CD4-positive, alpha-beta T cell treated with Interleukin-6 for 4 hours (primary cell): ENCODE measurements at places on chromosomes 1 and 21.

DNA sequence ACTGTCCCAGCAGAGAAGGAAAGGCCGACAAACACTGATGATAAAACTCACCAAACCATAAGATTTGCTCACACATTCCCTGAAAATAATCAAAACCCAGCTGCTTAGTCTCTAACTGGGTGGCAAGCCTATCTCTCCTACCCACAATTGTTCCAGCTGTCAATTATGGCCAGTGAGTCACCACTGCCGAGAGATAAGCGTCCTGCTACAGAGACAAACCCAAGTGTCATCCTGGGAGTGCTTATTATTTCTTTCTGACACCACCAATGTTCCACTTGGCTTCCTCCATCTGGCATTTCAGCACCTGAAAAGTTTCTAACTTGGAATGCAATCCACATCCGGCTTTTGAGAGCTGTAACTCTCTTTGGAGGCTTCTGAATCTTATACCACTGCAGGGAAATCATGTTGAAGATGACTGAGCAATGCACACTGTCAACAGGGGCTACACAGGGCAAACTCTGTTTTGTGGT lies 51.5 kb upstream of the VAV3 start:
- DNase-seq = no peak

- no peak for DNase-seq
These were observed 32.0 kb downstream of the LIN9 start for GRCh38 chr1:226276987-226277386.

DNA sequence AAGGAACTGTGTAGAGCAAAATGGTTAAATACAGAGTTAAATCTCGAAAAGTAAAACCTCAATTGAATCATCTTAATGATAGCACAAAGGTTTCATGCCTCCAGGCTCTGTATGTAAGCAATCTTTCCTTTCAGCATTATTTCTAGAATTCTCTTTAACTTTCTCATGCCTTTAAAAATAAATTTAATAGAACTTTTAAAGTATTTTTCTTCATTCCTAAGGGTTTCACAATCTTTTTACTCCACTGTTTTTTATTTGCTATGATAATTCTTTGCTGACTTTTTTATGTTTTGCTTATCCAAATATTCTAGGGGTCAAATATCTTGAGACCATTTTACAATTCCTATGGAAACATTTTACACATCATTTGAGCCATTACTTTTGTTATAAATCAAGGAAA lies 288.0 kb downstream of the BACH1 start:
- no peak for DNase-seq

DNA sequence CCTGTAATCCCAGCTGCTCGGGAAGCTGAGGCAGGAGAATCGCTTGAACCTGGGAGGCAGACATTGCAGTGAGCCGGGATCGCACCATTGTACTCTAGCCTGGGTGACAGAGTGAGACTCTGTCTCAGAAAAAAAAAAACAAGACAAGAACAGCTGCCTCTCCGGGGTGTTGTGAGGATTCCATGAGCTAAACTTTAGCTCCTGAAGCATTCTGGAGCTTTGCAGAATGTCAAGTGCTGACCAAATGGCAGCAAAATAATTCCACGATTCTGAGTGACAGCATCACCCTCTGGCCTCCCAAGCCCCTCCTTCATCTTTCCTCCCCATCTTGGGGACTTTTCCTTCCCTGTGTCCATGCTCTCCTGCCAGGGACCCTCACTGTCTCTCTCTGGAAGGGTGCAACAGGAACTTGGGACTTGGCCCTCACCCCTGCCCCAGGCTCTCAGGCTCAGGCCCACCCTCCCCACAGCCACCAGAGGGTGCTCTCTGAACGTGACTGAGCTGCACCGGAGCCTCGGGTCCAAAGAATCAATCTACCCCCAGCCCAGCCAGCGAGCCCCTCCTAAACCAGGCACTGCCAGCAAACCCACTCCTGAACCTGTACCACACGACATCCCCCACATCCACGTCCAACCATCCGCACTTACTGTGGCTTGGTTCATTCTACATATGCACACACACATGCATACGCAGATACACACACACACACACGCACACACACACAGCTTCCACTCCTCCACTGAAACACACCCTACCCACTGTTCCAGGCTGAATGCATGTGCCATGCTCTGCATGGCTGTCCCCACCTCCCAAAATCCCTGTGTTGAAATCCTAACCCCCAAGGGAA lies 45.7 kb downstream of the ACOT7 start:
- DNase-seq = peak; percentile 80

GRCh38 chr1:205510308-205510950 lies 6.0 kb downstream of the CDK18 start:
- no peak for DNase-seq

DNA sequence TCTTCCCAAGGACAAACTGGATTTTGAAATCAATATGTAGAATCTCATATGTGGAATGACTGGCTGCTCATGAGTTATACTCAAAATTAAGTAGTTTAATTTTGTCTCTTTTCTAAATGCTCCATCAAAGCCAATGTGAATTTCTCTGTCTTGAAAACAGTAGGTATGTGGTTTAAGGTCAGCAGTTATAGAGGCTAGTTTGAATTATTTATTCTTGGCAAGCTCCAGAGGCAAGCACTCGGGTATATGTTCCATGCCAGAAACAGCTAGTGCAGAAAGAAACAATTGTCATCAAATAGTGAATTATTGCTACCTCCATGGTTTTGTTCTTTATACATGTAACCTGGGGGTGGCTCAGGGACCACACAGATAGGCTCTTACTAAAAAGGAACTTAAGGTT lies 63.5 kb downstream of the LRIG2 start:
- no peak for DNase-seq

- DNase-seq = no peak
These were observed 4.5 kb downstream of the FHL3 start for GRCh38 chr1:38000529-38001455.

DNA sequence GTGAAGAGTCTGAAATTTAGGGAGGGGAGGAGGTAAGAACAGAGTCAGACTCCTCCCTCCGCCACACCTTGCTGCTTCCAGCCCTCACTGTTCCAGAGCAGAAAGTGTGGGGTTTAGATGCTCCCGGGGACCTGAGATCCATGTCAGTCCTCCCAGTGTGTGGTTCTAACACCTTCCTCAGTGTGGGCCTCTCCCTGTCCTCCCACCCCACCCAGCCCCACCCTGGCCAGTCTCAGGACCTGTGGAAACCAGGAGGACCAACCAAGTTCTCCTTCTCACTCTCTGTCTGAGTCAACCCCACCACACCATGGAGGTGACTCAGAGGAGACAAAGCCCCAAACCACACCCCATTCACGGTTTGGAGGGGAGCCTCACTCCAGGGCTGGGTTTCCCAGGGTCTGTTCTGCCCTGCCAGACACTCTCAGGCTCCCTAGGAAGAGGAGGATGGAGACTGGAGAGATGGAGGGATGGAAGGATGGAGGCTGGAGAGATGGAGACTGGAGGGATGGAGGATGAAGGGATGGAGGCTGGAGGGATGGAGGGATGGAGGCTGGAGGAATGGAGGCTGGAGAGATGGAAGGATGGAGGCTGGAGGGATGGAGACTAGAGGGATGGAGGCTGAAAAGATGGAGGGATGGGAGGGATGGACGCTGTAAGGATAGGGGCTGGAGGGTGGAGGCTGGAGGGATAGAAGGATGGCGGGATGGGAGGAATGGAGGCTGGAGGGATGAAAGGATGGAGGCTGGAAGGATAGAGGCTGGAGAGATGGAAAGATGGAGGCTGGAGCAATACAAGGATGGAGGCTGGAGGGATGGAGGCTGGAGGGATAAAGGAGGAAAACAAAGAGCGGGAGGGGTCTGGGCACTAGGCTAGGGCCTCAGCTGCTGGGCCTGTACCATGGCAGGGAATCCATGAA lies 100.9 kb upstream of the RUNX3 start:
- peak; percentile 81 for DNase-seq

GRCh38 chr1:89844241-89844807 lies 23.5 kb downstream of the LRRC8D start:
- peak; percentile 55 for DNase-seq

- DNase-seq = no peak
These were observed 106.4 kb downstream of the IFI44 start for GRCh38 chr1:78755986-78756385.

- DNase-seq = no peak
These were observed 34.2 kb downstream of the AHDC1 start for GRCh38 chr1:27569506-27570291.

DNA sequence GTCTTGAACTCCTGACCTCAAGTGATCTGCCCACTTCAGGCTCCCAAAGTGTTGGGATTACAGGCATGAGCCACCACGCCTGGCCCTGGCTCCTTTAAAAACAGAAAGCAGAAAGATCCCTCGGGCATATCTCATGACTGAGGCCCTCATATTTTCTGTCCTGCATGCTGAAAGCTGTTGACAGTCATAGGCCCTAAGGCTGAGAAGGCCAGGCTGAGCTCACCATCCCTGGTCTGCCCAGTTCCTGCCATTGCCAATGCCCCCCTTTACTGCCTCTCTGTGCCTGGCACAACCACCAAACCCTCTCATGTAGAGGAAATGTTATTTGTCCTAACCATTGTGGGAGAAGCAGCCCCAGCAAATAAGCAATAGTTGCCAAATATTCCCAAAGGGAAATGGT lies 12.7 kb downstream of the CD34 start:
- DNase-seq = no peak

DNA sequence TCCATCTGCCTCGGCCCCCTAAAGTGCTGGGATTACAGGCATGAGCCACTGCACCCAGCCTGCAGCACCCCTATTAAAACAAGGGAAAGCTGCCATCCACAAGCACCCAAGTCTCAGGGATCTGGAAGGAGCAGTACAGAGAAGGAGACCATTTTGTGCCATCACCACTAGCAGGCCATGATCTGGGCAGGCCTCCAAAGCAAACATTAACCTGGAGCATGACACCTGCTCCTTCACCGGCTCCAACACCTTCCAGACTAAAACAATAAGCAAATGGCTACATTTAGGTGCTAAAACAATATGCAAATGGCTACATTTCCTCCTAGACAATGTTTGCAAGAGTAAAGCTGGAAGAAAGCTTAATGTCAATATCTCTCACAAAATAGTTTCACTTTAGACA lies 16.7 kb downstream of the MEAF6 start:
- no peak for DNase-seq

- no peak for DNase-seq
These were observed 108.8 kb upstream of the ZP4 start for GRCh38 chr1:237999426-238000052.

DNA sequence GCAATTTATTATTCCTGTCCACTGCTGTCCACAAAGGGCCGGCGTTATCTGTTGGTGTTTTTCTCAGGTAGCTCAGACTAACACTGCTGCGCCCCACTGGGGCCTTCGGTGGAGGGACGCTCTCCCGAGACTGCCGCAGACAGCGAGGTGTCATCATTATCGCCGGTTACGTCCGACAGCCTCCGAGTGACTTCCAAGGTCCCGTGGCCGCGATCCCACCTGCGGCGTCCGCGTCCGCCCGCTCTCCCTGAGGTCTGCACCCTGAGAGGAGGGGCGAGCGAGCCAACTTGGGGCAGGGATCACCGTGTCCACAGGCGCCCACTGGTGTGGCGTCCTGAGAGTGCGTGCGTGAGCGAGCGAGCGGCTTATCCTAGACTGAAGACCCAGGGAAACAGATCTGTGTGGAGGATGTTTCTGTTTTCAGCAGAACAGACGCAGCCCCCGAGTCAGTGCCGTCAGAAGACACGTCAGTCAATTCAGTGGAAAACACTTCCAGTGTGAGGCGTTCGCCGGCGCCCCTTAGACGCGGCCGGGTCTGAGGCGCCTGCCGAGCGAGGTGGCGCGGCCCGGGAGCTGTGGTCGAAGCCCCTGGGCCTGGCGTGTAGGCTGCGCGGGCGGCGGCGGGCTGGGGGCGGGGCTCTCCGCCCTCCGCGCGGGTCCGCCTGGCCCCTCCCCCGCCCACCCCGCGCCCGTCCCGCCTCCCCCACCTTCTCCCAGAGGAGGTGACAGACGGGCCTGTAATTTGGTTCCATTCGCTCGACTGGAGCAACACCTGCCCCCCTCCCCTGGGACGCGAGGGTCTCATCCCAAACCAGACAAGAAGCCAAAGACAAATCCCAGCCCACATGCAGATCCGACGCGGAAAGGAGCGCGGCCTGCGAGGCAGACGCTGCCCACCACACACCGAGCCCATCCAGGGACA lies 12.6 kb downstream of the NHLH2 start:
- no peak for DNase-seq

DNA sequence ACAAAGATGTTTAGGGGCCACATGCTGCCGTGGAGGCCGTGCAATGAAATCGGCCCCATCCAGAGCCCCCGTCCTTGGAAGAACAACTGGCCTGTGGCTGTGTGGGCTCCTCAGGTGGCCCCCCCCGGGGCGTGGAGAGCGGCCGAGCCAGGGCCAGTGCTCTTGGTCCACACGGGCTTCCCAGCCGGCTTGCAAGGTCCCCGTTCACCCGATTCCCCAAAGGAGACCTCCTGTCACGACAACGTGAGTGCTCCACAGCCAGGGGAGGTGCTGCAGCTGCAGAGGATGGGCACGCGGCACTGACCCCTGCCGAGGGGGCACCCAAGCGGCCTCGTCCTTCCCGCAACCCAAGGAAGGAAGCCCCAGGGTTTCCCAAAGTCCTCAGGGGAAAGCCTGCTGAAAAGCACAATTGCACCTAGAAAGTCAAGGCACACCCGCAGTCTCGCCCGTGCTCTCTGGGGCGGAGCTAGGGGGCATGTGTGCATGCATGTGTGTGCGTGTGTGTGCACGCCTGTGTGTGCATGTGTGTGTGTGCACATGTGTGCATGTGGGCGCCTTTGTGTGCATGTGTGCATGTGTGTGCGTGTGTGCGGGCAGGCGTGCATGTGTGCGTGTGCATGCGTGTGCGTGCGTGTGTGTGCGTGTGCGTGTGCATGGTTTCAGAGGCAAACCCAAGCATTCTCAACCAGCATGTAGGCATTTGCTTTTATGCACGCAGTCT lies 48.2 kb downstream of the SLX9 start:
- DNase-seq = no peak

DNA sequence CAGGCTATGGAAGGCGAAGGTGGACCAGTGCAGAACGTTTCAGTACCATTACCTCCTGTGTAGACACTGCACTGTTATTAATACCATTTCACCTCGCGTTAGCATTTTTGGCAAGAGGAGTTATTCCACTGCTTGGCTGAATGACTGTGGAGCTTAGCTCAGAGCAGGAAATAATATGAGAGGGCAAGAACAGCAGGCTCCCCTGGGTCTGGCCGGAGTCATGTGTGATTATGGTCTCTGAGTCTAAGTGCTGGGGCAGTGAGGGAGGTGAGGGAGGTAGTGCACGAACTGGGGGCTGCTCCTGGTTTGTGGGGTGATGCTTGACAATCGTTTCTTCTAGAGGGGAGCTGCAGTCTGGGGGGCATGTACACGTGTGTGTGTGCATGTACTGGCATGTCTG lies 82.9 kb downstream of the MDM4 start:
- no peak for DNase-seq

GRCh38 chr21:16533692-16534407 lies 804.1 kb downstream of the USP25 start:
- no peak for DNase-seq

DNA sequence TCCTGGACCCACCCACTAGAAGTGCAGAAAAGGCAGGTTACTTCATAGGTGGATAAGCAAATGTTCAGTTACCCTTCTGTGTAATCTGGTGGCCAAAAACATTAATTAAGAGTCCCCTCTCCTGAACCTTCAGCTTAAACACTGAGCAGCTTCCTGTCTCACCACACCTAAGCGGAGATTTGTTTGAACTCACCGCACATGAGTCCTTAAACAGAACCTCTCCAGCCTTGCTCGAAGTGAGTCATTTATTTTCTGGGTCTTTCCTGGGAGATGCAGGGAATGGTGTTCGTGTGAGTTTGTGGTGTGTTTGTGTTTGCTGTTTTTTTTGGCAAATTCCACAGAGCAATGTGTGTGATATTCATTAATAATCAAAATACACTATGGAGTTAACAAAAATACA lies 7.6 kb upstream of the FNBP1L start:
- no peak for DNase-seq
